H7 (cell line): ENCODE measurements at places on chromosomes 16 and 17.

- peak; percentile 90 for DNase-seq
These were observed 1.6 kb downstream of the HIC1 start for GRCh38 chr17:2056206-2057174.

GRCh38 chr16:3610698-3611145 lies 684 bp downstream of the SLX4 start:
- DNase-seq: no peak

- no peak for DNase-seq
These were observed 6.1 kb downstream of the HIRIP3 start for GRCh38 chr16:29989111-29989858.

GRCh38 chr16:24308200-24308599 lies 52.1 kb downstream of the CACNG3 start:
- no peak for DNase-seq

DNA sequence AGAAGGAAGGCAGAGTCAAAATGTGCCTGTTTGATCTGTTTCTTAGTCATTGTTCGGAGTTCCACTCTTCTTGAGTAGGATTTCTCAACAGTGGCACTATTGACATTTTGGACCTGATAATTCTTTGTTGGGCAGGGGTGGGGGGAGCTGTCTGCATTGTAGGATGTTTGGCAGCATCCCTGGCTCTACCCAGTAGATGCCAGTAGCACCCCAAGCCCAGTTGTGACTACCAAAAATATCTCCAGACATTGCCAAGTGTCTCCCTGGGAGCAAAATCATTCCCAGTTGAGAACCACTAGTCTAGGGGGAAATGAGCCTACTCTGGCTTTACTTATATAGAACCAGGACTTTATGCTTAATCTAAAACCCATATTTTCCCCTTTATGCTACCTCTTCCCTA lies 1.1 kb upstream of the GFOD2 start:
- DNase-seq: no peak

DNA sequence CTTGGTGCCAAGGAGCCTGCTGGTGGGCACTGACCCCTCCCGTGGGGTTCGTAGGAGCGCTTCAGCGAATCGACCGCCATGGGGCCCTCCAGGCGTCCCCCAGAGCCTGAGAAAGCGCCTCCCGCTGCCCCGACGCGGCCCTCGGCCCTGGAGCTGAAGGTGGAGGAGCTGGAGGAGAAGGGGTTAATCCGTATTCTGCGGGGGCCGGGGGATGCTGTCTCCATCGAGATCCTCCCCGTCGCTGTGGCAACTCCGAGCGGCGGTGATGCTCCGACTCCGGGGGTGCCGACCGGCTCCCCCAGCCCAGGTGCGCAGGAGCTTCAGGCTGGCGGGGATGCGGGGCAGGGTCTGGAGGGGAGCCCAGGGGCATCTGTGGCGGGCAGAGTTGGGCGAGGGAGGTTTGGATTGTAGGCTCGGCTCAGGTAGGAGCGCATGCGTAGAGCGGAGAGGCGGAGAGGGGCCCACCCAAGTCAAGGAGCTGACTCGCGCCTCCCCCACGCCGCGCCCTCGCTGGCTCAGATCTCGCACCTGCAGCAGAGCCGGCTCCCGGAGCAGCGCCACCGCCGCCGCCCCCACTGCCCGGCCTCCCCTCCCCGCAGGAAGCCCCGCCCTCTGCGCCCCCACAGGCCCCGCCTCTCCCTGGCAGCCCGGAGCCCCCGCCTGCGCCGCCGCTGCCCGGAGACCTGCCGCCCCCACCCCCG lies 19.8 kb downstream of the FMNL1 start:
- DNase-seq: peak; percentile 97

- DNase-seq: peak; percentile 90
These were observed 2.3 kb downstream of the DLG4 start for GRCh38 chr17:7217113-7217987.

- no peak for DNase-seq
These were observed 75.3 kb upstream of the GNAO1 start for GRCh38 chr16:56115817-56116576.

GRCh38 chr17:80036715-80037477 lies 454 bp downstream of the CCDC40 start:
- peak; percentile 92 for DNase-seq

DNA sequence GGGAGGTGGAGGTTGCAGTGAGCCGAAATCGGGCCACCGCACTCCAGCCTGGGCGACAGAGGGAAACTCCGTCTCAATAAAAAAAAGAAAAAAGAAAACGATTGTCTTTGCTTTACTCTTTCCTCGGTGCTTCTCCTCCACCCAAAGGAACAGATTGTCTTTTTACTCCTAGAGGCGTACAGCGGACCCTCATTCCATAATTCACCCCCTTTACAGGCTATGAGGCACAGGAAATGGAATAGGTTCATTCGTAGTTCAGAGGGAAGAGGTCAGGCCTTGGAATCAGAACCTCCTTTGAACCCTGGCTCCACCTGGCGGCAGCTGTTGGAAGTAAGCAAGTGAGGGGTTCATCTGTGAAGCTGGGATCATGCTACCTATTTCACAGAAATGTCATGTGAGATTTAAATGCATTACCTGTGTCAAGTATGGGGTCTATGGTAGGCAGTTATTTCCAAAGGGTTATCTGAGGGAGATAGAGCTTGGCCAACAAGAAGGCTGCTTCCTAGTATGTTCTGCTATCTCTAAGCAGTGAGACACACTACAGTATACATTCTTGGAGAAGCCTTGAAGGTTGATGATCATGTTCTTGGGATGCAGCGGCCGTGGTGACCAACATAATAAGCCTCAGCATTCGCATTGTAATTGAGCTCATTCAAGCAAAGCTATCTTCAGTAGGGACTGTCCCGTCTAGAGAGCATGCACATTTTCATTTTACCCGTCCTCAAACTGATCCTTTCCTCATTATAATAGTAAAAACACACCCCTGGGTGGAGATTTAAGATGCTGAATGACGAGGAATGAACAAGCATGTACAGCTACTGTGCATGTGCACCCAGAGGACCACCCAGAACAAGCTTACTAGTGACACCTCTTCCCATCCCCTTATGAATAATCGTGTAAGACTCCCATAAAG lies 18.7 kb upstream of the ZNF689 start:
- peak; percentile 80 for DNase-seq

DNA sequence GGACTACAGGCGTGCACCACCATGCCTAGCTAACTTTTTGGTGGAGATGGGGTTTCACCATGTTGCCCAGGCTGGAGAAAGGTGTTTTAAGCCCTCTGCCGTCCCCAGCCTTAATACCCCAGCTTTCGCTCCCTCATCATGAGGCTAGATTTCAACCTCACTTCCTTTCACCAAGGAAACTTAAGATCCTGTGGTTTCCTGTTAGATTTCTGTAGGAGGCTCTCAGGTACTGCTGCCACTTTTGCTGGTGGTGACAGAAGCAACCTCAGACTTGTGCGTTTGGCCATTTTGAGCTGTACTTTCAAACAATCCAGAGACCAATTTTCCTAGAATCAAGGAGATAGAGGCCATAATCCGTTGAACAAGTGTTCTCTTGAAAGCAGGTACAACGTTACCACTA lies 36.2 kb downstream of the MPHOSPH6 start:
- no peak for DNase-seq

DNA sequence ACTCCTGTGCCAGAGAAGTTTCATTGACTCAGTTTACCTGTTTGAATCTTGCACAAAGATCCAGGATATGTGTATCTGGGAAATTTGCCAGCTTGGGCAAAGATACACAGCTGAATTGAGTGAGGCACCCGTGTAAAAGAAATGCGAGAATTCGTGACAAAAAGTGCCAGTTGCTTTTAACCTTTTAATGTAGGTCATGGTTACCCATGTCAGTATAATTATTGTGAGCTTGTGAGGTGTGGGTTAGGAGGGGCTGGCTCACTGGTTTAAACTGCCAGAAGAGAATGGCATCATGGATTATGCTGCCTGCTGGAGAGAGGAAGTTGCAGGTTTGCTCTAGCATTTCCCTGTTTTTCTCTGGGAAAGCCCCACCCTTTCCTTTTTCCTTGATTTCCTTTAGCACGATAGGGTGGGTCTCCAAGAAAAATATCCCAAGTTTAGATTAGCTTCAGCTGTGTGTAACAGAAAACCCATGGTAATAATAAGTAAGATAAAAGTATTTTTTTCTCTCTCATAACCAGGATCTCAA lies 24.8 kb upstream of the NDRG4 start:
- DNase-seq: no peak

GRCh38 chr16:85465328-85466303 lies 147.5 kb upstream of the GSE1 start:
- no peak for DNase-seq

GRCh38 chr16:51542981-51543815 lies 392.1 kb upstream of the SALL1 start:
- no peak for DNase-seq

DNA sequence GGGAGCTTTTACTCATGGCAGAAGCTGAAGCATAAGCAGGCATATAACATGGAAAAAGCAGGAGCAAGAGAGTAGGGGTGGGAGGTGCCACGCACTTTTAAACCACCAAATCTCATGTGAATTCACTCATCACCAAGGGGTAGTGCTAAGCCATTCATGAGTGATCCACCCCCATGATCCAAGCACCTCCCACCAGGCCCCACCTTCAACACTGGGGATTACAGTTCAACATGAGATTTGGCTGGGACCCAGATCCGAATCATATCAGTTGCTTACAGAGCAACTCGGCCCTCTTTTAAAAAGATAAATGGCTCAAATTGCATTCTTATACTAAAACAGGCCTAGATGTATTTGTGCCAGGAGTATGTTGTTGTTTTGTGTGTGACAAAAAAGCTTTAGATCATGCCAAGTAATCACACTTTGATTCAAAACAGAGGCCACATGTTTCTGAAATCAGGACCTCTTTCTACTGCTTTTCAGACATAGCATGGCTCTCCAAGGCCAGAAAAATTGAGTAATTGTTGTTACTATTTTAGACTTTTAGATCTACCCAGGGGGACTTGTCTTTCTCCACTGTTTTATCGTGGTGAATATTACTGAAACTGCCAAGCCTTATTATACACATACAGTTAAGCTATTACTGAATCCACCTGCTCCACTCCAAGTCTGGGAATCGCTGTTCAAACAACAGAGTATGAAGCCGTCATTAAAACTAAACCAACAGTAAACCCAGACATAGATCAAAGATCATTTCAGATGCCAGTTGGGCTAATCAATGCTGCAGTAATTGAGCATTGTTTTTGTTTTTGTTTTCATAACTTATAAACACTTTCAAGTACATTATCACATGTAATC lies 163.3 kb downstream of the KCNJ2 start:
- no peak for DNase-seq

DNA sequence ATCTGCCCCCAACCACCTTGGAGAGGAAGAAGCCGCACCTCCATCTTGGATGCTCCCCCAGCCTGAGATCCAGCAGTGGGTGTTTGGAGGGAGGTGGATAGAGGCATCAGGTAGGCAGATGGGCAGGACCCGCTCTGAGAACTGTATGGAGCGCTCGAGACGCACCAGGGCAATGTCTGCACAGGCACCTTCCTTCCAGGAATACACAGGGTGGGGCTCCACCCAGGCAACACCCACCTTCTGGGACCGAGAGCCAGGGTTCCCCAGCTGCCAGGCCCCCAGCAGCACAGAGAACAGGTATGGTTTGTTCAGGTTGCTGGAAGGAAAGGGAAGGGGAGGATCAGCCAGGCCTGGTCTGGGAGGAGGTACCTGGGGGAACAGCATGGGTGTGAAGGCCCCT lies 2.4 kb downstream of the PRSS22 start:
- peak; percentile 34 for DNase-seq

DNA sequence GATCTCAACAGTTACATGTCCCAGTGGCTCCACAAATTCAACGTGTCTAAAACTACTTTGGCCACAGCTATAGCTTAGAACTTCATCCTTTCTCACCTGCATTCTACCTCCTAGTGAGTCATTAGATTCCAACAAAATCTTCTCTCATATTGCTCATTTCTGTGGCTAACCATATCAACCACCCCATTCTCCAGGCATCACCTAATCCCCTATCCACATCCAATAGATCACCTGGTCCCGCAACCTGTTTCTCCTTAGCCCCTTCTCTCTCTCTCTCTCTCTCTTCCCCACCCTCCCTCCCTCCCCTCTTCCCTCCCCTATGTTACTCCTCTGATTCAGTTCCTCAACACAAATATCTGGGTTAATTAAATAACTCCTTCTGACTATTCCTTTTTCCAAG lies 64.6 kb downstream of the ANKFN1 start:
- no peak for DNase-seq

GRCh38 chr17:45934044-45934979 lies 40.0 kb downstream of the MAPT start:
- DNase-seq: no peak

DNA sequence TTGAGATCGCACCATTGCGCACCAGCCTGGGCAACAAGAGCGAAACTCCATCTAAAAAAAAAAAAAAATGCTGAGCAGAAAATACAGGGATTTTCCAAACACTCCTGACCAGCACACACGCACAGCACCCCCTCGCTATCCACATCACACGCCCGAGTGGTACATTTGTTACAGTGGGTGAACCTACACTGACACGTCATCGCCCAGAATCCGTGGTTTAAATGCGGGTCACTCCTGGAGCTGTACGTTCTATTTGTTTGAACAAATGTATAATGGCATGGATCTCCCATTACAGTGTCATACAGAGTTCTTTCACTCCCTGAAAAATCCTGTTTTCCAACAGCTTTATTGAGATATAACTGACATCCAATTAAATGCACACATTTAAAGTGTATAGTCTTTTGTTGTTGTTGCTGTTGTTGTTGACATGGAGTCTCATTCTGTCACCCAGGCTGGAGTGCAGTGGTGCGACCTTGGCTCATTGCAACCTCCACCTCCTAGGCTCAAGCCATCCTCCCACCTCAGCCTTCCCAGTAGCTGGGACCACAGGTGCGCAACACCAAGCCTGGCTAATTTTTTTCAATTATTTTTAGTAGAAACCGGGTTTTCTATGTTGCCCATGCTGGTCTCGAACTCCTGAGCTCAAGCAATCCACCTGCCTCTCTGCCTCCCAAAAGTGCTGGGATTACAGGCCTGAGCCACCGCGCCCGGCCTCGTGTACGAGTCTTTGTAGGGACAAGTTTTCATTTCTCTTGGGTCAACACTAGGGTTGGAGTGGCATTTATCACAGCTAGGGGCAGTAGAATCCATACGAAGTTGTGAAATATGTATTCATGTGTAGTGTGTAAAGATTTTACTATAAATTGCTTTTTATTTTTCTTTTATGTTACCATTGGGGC lies 4.4 kb upstream of the CARHSP1 start:
- DNase-seq: no peak

GRCh38 chr17:45868276-45868675 lies 23.6 kb downstream of the SPPL2C start:
- no peak for DNase-seq

DNA sequence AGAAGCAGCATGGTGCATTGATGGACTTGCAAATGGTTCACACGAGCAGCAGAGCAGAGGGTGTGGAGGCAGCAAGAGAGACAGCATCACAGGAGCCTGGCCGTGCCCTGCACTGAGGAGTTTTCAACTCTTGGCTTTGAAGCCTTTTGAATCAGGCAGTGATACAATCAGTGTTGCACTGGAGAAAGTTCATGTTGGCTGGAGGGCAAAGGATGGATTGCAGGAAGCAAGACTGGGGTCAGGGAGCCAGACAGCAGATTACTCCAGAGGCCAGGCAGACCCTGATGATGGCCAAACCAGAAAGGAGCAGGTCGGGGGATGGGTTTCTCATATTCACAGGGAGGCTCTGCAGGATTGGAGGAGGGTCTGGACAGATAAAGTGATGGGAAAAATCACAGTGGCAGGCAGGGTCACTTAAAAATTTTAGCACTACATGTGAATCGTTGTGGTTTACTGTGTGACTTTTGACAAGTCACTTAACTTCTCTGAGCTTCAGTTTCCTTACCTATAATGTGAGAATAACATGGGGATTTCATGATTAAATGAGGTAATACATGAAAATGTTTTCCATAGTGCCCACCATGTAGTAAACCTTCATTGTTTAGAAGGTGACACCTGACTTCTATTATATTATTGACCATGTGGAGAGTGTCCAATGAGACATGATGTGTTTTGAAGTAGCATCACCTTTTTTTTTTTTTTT lies 125.3 kb downstream of the SALL1 start:
- no peak for DNase-seq
